ENCODE measurements at places on chromosomes 13 and 19. TPM values are rescaled to one million over a fixed set of nuclear protein-coding genes. Genes with fewer than 3 reads are reported as not detected.

GRCh38 chr13:24784319-24784718 lies 20.4 kb downstream of the RNF17 start:
- H3K27me3 ChIP-seq = no peaks in the 10 kb centered on the region
- H3K36me3 ChIP-seq = no peaks in the 10 kb centered on the region

The FFAR1 gene
- 0.18 TPM for polyA plus RNA-seq

- H3K4me1 ChIP-seq = no peaks in the 10 kb centered on the region
- H3K4me3 ChIP-seq = no peak overlapping the region
- DNase-seq = no peak
These were observed 252.2 kb downstream of the TSHZ3 start for GRCh38 chr19:31096935-31097545.

The SHISA7 gene
- 0.03 TPM for polyA plus RNA-seq

DNA sequence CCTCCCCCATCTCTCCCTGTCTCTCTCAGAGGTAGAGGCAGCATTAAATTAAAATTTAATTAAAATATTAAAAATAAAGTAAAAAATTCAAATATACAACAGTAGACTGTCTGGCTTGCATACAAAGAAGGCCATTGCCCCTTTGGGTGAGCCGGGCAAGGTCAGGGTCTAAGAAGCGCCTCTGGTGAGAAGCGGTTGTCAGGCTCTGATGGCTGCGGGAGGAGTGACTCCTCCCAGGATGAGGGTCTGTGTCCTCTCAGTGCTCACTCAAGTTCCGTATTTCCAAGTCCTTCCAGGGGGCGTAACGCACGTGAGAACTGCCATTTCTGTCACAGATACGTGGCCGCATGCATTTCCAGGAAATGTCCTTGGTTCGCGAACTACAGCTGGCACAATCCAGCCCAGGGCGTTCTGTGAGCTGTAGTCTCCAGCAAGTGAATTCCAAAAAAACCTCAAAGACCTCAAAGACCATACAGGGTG lies 737 bp upstream of the ZNF181 start:
- H3K27ac ChIP-seq = peak overlapping the region; percentile 94
- peak overlapping the region; percentile 82 for H3K4me3 ChIP-seq
- H3K27me3 ChIP-seq = no peaks in the 10 kb centered on the region
- DNase-seq = peak; percentile 83

GRCh38 chr13:113224486-113224885 lies 15.1 kb downstream of the CUL4A start:
- no peak overlapping the region for H3K27ac ChIP-seq
- H3K4me3 ChIP-seq = no peak overlapping the region
- no peaks in the 10 kb centered on the region for H3K27me3 ChIP-seq
- H3K4me1 ChIP-seq = no peaks in the 10 kb centered on the region

The CEACAM16 gene
- polyA plus RNA-seq = not detected

DNA sequence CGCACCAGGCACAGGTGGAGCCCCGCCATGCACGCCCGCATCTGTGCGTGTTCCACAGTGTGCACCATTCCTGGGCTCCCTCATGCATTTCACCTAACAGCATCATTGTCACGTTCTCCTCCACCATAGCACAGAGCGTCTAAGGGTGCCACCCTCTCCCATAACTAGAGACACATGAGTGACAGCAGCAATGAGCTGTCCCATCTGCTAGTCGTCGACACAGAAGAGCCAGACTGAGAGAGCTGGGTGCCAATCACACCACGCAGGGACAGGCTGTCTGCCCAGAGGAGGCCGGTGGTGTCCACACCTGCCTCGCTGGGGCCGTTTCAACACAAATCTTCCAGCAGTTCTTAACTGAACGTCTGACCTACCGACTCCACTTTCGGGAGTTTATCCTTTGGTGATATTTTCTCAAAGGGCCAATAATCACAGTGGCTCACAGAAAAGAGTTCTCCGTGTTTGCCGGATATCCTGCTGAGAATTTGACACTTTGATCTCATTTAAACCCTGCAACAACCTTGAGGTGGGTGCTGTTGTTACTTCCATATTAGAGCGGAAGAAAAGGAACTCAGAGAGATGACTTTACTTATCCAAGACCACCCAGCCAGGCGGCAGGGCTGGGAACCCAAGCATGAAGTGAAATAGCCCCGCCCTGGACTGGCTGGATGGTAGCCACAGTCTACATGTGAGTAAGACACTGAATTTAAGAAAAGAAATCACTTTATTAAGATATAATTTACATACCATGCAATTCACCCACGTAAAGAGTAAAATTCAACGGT lies 16.2 kb downstream of the CLEC11A start:
- no peak for DNase-seq
- no peaks in the 10 kb centered on the region for H3K4me1 ChIP-seq
- no peaks in the 10 kb centered on the region for H3K36me3 ChIP-seq
- H3K27ac ChIP-seq = no peak overlapping the region
- no peaks in the 10 kb centered on the region for H3K27me3 ChIP-seq

The AZU1 gene
- 7.6 TPM for polyA plus RNA-seq

- H3K4me3 ChIP-seq = no peak overlapping the region
- peaks cover 5% of the 10 kb centered on the region for H3K36me3 ChIP-seq
- H3K27ac ChIP-seq = no peak overlapping the region
- no peaks in the 10 kb centered on the region for H3K4me1 ChIP-seq
- DNase-seq = peak; percentile 64
These were observed 64.5 kb downstream of the CEBPG start for GRCh38 chr19:33437821-33438671.

- no peak for DNase-seq
- no peak overlapping the region for H3K4me3 ChIP-seq
- H3K36me3 ChIP-seq = no peaks in the 10 kb centered on the region
- no peak overlapping the region for H3K27ac ChIP-seq
These were observed 5.3 kb upstream of the TCF3 start for GRCh38 chr19:1657746-1658145.

DNA sequence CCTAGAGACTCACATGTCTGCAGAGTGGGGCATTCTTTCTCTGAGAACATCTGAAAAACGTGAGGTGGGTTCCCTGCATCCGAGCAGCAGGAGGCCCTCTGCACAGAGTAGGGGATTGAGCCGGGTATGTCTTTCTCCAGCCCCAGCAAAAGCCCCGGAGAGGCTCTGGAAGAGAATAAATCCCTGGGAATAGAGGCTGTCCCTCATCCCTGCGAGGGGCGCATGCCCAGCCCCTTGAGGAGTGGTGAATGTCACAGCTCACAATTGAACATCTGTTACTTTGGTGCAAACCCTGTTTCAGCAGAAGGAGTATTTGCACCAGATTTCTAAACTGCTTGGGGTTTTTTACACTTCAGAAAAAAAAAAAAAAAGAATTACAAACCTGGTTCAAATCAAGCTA lies 164.6 kb downstream of the FGF14 start:
- H3K4me1 ChIP-seq = no peaks in the 10 kb centered on the region
- H3K27me3 ChIP-seq = no peaks in the 10 kb centered on the region
- no peak overlapping the region for H3K4me3 ChIP-seq
- H3K36me3 ChIP-seq = no peaks in the 10 kb centered on the region
- no peak for DNase-seq

The CERS1 gene
- not detected for polyA plus RNA-seq

The EPS8L1 gene
- polyA plus RNA-seq = 5.2 TPM

GRCh38 chr19:11563532-11563931 lies 4.5 kb upstream of the ELOF1 start:
- H3K27me3 ChIP-seq = no peaks in the 10 kb centered on the region
- peaks cover 14% of the 10 kb centered on the region for H3K4me1 ChIP-seq
- H3K36me3 ChIP-seq = no peaks in the 10 kb centered on the region
- no peak for DNase-seq

The ZNF729 gene
- polyA plus RNA-seq = not detected

DNA sequence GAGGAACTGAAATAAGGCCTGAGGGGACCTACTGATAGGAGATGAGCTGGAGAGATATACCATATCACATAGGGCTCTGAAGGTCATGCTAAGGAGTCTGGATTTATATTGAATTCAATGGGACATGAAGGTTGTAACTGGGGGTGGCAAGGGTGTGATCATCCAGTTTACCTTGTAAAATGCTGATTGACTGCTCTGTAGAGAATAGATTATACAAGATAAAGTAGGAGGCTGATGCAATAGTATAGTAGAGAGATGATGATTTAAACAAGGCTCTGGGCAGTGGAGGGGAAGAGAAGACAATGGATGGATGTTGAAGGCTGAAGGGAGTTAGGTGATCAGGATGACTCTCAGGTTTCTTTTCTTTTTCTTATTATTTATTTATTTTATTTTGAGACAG lies 18.0 kb upstream of the PAN3 start:
- no peaks in the 10 kb centered on the region for H3K4me1 ChIP-seq
- no peak for DNase-seq
- no peak overlapping the region for H3K4me3 ChIP-seq
- H3K27ac ChIP-seq = no peak overlapping the region

- peak overlapping the region; percentile 70 for H3K27ac ChIP-seq
- no peak overlapping the region for H3K4me3 ChIP-seq
- DNase-seq = no peak
- H3K27me3 ChIP-seq = no peaks in the 10 kb centered on the region
- no peaks in the 10 kb centered on the region for H3K36me3 ChIP-seq
These were observed 13.7 kb downstream of the FAM124A start for GRCh38 chr13:51235756-51236490.

GRCh38 chr19:31313291-31314030 lies 35.8 kb downstream of the TSHZ3 start:
- H3K27me3 ChIP-seq = no peaks in the 10 kb centered on the region
- H3K36me3 ChIP-seq = no peaks in the 10 kb centered on the region
- no peak overlapping the region for H3K4me3 ChIP-seq
- no peak overlapping the region for H3K27ac ChIP-seq
- no peak for DNase-seq
- H3K4me1 ChIP-seq = peaks cover 32% of the 10 kb centered on the region

The PCDH20 gene
- 0.09 TPM for polyA plus RNA-seq

DNA sequence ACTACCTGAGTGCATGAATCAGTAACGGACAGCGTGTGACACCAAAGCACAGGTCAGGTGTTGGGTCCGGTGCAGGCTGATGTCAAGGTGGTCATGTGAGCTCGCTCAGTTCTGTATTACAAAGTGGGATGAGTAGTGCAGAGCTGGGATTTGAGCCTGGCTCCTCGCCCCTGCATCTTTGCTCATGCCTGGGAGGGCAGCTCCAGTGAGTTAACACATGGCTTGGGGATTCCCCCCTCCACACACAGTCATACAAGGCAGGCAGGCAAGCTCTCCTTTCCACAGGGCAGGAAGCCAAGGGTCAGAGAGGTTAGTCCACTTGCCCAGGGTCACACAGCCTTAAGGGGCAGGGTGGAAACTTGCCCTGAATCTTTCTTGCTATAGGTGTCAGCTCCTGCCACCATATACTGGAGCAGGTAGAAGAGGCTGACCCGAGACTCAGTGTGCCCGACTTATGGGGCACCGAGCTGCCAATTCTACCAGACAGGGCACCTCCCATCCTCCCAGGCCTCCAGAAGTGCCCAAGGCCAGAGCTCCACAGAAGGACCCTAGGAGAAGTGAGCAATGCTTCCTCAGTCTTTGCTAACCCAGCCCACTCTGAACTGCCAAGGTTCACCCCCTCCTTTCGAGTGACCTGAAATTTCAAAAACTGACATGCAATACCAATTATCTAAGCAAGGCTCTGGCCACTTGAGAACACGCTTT lies 35.4 kb downstream of the ZNF787 start:
- H3K4me3 ChIP-seq = no peak overlapping the region
- H3K36me3 ChIP-seq = peaks cover 61% of the 10 kb centered on the region
- H3K4me1 ChIP-seq = peaks cover 26% of the 10 kb centered on the region
- DNase-seq = no peak
- peak overlapping the region; percentile 65 for H3K27ac ChIP-seq

DNA sequence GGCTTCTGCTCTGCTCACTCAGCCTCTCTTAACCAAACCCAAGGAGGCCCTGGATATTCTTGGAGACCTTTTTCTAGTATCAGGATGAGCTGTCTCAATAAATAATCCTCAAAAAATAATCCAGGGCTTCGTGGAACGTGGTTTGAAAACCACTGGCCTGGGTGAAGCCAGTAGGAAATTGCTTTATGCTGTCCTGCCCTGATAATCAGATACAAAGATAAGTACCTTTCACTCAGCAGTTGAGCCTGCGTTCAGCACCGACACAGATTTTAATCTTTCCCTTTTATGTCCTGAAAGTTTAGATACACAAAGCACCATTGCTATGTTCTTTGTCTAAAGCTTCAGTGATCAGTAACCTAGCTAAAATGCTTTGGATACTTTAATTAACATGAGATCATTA lies 460.0 kb downstream of the RFC3 start:
- no peak for DNase-seq
- H3K36me3 ChIP-seq = no peaks in the 10 kb centered on the region
- H3K4me3 ChIP-seq = no peak overlapping the region
- no peaks in the 10 kb centered on the region for H3K27me3 ChIP-seq
- H3K27ac ChIP-seq = no peak overlapping the region

DNA sequence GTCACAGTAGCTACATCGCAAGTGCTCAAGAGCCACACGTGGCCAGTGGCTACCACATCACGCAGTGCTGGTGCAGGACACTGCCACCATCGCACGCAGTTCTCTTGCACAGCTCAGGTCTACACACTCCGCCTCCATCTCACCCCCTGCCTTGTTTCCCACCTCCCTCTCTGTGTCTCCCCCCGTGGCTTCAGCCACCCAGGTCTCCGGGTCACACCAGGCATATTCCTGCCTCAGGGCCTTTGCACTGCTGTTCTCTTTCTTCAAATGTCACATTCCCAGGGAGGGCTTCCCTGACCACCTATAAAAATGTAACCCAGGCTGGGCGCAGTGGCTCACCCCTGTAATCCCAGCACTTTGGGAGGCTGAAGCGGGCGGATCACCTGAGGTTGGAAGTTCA lies 10.6 kb downstream of the CCDC8 start:
- peak; percentile 46 for DNase-seq
- no peaks in the 10 kb centered on the region for H3K36me3 ChIP-seq
- no peak overlapping the region for H3K27ac ChIP-seq
- H3K27me3 ChIP-seq = peaks cover 98% of the 10 kb centered on the region

GRCh38 chr19:57512845-57513244 lies 13.1 kb downstream of the ZNF773 start:
- no peak overlapping the region for H3K4me3 ChIP-seq
- peaks cover 40% of the 10 kb centered on the region for H3K36me3 ChIP-seq
- H3K4me1 ChIP-seq = no peaks in the 10 kb centered on the region
- no peaks in the 10 kb centered on the region for H3K27me3 ChIP-seq
- H3K27ac ChIP-seq = no peak overlapping the region
- DNase-seq = no peak

DNA sequence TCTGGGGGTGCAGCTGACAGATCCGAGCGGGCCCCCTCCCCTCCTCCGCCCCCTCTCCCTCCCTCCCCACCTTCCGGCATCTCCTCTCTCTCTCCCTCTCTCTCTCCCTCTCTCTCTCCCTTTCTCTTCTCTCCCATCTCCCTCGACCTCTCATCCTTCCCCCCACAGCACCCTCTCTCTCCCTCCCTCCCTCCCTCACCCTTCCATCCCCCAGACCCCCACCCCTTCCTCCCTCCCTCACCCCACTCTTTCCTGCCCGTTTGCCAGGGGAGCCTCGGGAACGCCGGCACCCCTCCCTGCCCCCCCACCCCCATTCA lies 666 bp downstream of the CELF5 start:
- H3K27ac ChIP-seq = no peak overlapping the region
- H3K27me3 ChIP-seq = peaks cover 53% of the 10 kb centered on the region
- peaks cover 16% of the 10 kb centered on the region for H3K4me1 ChIP-seq
- H3K4me3 ChIP-seq = no peak overlapping the region

DNA sequence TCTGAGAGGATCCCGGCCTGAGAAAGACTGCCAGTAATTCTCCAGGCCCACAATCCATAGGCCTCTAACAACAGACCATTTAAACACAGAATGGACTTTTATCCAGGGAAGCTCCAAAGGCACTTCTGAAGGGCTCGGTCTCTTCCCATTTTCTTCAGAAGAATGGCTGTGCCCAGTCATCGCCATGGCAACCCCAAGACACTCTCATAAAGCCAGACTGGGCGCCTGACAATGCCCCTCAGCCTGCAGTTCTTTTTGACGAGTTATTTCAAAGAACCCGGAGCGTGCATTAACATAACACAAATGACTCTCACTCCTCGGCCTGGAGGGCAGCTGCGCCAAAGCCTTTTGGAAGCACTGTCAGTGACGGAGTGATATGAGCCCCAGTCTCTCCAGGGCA lies 61.0 kb downstream of the RASA3 start:
- no peak for DNase-seq
- H3K27me3 ChIP-seq = no peaks in the 10 kb centered on the region
- no peak overlapping the region for H3K27ac ChIP-seq

Measured in spleen (tissue), 13 donors.